Effector memory CD4-positive, alpha-beta T cell (primary cell): ENCODE measurements at places on chromosomes 13 and 19.

DNA sequence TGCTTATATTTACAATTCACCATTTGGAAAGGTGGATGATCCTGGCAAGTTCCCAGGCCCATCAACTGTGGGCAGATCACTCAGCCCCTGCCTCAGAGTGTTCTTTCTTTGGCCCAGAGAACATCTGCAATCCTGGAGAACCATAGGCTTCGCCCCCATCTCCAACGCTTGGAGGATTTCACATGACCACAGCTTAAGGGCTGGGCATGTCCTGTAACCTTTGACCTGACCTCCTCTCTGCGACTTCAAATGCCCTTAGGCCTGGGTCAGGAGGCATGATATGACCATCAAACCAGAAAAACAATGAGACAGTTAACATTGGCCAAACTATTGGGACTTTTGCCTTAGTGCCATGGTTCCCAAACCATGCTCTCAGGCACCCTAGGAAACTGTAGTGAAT is 7.2 kb upstream of the MBNL2 start:
- no peak overlapping the region for H3K27ac ChIP-seq
- H3K27me3 ChIP-seq, result no peaks in the 10 kb centered on the region
- H3K4me1 ChIP-seq, result peaks cover 24% of the 10 kb centered on the region

GRCh38 chr13:108993346-108993745 is 363.9 kb downstream of the MYO16 start:
- H3K4me3 ChIP-seq, result no peak overlapping the region
- no peaks in the 10 kb centered on the region for H3K36me3 ChIP-seq
- no peak for DNase-seq
- no peaks in the 10 kb centered on the region for H3K4me1 ChIP-seq
- H3K27me3 ChIP-seq, result no peaks in the 10 kb centered on the region

GRCh38 chr13:62040078-62040477 is 624.4 kb upstream of the PCDH20 start:
- H3K4me1 ChIP-seq, result no peaks in the 10 kb centered on the region
- no peak overlapping the region for H3K27ac ChIP-seq
- H3K4me3 ChIP-seq, result no peak overlapping the region
- no peak for DNase-seq
- no peaks in the 10 kb centered on the region for H3K36me3 ChIP-seq

- H3K4me1 ChIP-seq, result no peaks in the 10 kb centered on the region
- DNase-seq, result no peak
- no peak overlapping the region for H3K4me3 ChIP-seq
- no peaks in the 10 kb centered on the region for H3K36me3 ChIP-seq
- H3K27me3 ChIP-seq, result no peaks in the 10 kb centered on the region
- H3K27ac ChIP-seq, result no peak overlapping the region
These were observed 107.6 kb upstream of the RXFP2 start for GRCh38 chr13:31631746-31632145.

GRCh38 chr13:110445722-110446574 is 115.6 kb downstream of the RAB20 start:
- no peaks in the 10 kb centered on the region for H3K36me3 ChIP-seq
- H3K4me3 ChIP-seq, result no peak overlapping the region
- no peak overlapping the region for H3K27ac ChIP-seq
- no peaks in the 10 kb centered on the region for H3K4me1 ChIP-seq
- no peak for DNase-seq

DNA sequence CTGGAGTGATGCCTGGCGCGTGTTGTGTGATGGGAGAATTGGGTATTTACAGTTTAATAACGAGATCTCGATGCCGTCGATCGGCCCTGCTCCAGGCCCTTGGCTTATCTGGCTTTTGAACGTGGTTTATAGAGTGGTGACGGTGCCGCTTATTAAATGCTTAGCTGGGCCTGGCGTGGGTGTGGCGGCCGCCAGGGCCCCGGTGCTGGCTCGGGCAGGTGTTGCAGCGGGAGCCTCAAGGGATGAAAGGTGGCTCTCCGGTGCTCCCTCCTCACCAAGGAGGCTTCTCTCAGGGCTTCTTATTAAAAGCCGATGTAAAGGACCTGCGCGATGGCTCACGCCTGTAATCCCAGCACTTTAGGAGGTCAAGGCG is 173.8 kb downstream of the KDM4B start:
- no peaks in the 10 kb centered on the region for H3K27me3 ChIP-seq
- peaks cover 9% of the 10 kb centered on the region for H3K4me1 ChIP-seq
- no peak for DNase-seq

DNA sequence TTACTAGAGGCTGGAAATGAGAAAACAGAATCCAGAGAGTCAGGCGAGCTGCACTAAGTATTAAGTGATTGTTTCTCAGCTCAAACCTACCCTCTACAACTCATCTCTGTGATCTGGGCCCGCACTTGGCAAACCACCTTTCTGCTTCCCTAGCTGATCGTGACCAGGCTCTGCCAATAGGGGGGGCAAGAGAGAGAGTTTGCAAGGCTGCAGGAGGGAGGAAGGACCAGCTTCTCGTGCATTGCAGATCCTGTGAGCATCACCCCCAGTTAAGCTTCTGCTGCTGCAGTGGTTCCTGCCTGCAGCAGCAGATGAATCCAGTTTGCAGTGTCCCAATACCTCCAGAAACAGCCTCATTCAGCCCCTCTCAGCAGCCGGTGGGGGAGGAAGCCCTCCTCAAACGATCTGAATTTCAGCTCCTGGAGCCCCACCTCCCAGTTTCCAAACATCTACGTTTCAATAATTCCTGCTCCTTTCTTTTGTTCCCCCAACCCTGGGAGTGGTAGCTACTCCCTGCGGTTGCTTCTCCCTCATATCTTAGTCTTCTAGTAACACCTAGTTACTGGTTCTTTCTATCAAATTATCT is 20.0 kb downstream of the XRCC1 start:
- DNase-seq, result peak; percentile 64
- no peak overlapping the region for H3K27ac ChIP-seq
- no peaks in the 10 kb centered on the region for H3K27me3 ChIP-seq

- no peak for DNase-seq
- peak overlapping the region; percentile 75 for H3K27ac ChIP-seq
- no peaks in the 10 kb centered on the region for H3K36me3 ChIP-seq
- peaks cover 72% of the 10 kb centered on the region for H3K4me1 ChIP-seq
- H3K27me3 ChIP-seq, result no peaks in the 10 kb centered on the region
- peak overlapping the region; percentile 22 for H3K4me3 ChIP-seq
These were observed 5.1 kb upstream of the MKNK2 start for GRCh38 chr19:2055931-2056836.

GRCh38 chr13:90594681-90595080 is 752.8 kb upstream of the MIR17HG start:
- H3K36me3 ChIP-seq, result no peaks in the 10 kb centered on the region
- H3K27ac ChIP-seq, result no peak overlapping the region
- DNase-seq, result no peak
- H3K4me1 ChIP-seq, result no peaks in the 10 kb centered on the region
- H3K27me3 ChIP-seq, result no peaks in the 10 kb centered on the region
- H3K4me3 ChIP-seq, result no peak overlapping the region

- DNase-seq, result no peak
- no peaks in the 10 kb centered on the region for H3K27me3 ChIP-seq
- no peaks in the 10 kb centered on the region for H3K36me3 ChIP-seq
- no peak overlapping the region for H3K4me3 ChIP-seq
These were observed 108.3 kb downstream of the ABCC4 start for GRCh38 chr13:95192998-95193397.

GRCh38 chr13:35499676-35500075 is 23.2 kb upstream of the MAB21L1 start:
- no peak for DNase-seq
- H3K27ac ChIP-seq, result no peak overlapping the region
- no peaks in the 10 kb centered on the region for H3K4me1 ChIP-seq
- H3K4me3 ChIP-seq, result no peak overlapping the region
- no peaks in the 10 kb centered on the region for H3K36me3 ChIP-seq

- H3K4me3 ChIP-seq, result no peak overlapping the region
- no peak for DNase-seq
- no peaks in the 10 kb centered on the region for H3K36me3 ChIP-seq
- no peaks in the 10 kb centered on the region for H3K27me3 ChIP-seq
- no peak overlapping the region for H3K27ac ChIP-seq
These were observed 947.9 kb downstream of the PCDH17 start for GRCh38 chr13:58579468-58579867.

- peaks cover 9% of the 10 kb centered on the region for H3K4me1 ChIP-seq
- peak within 1 kb of the TSS; percentile 43 for H3K27ac ChIP-seq
- DNase-seq, result peak; percentile 76
- H3K36me3 ChIP-seq, result no peaks in the 10 kb centered on the region
- H3K4me3 ChIP-seq, result peak within 1 kb of the TSS; percentile 40
- no peaks in the 10 kb centered on the region for H3K27me3 ChIP-seq
These were observed at the start of gene DHDH for GRCh38 chr19:48933382-48933932. TSS of gene DHDH (plus strand) at chr19:48933699. CDS start at chr19:48933722, 23 bp downstream.

GRCh38 chr13:113041896-113042295 is 63.7 kb upstream of the F7 start:
- no peak for DNase-seq
- no peak overlapping the region for H3K4me3 ChIP-seq
- H3K27me3 ChIP-seq, result no peaks in the 10 kb centered on the region
- no peak overlapping the region for H3K27ac ChIP-seq

- no peaks in the 10 kb centered on the region for H3K27me3 ChIP-seq
- no peaks in the 10 kb centered on the region for H3K4me1 ChIP-seq
- DNase-seq, result peak; percentile 18
- no peak overlapping the region for H3K27ac ChIP-seq
These were observed 37.6 kb downstream of the SOX21 start for GRCh38 chr13:94674609-94675348.

DNA sequence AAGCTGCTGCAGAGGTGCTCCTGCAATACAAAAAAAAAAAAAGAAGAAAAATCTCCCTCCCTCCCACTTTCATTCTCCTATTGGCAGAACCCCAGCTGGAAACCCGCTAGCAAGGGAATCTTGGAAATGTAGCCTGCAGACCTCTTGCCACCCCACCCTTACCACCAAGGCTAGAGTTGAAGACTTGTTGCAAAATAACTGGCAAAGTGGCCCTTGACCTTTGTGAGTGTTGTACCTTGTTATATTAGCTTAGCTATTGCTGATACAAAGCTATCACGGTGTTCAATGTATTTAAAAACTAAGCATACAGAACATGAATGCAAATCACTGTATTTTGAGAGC is 57.5 kb upstream of the KCTD4 start:
- H3K27me3 ChIP-seq, result no peaks in the 10 kb centered on the region
- no peak overlapping the region for H3K27ac ChIP-seq
- peaks cover 6% of the 10 kb centered on the region for H3K36me3 ChIP-seq

GRCh38 chr13:67048084-67048820 is 181.9 kb downstream of the PCDH9 start:
- H3K4me1 ChIP-seq, result no peaks in the 10 kb centered on the region
- H3K27ac ChIP-seq, result no peak overlapping the region
- H3K36me3 ChIP-seq, result no peaks in the 10 kb centered on the region
- no peak for DNase-seq

DNA sequence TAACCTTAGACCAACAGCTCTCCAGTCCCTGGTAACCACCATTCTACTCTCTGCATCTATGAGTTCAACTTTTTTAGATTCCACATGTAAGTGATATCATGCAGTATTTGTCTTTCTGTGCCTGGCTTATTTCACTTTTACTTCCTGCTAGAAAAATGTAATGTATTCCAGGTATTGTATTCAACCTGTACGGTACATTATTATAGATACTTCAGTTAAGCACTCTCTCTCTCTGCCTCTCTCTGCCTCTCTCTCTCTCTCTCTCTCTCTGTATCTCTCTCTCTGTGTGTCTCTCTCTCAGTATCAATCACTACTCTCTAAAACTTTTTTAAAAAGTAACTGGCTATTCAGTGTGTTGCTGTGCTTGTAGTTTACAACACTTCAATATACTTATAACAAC is 8.4 kb downstream of the DACH1 start:
- H3K27ac ChIP-seq, result no peak overlapping the region
- H3K4me3 ChIP-seq, result no peak overlapping the region

DNA sequence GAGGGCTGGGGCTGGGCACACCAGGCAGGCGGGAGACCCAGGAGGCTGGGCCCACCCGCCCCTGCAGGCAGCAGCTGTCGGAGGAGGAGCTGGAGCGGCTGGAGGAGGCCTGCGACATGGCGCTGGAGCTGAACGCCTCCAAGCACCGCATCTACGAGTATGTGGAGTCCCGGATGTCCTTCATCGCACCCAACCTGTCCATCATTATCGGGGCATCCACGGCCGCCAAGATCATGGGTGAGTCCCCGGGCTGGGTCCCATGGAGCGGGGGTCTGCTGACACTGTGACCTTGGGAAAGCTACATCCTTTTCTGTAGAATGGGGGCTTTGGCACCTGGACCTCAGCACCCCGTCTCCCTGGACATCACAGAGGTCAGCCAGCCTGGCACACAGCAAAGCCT is 8.1 kb downstream of the PRPF31 start:
- H3K27ac ChIP-seq, result no peak overlapping the region
- no peak overlapping the region for H3K4me3 ChIP-seq
- no peaks in the 10 kb centered on the region for H3K27me3 ChIP-seq
- H3K36me3 ChIP-seq, result peaks cover 82% of the 10 kb centered on the region
- no peaks in the 10 kb centered on the region for H3K4me1 ChIP-seq

DNA sequence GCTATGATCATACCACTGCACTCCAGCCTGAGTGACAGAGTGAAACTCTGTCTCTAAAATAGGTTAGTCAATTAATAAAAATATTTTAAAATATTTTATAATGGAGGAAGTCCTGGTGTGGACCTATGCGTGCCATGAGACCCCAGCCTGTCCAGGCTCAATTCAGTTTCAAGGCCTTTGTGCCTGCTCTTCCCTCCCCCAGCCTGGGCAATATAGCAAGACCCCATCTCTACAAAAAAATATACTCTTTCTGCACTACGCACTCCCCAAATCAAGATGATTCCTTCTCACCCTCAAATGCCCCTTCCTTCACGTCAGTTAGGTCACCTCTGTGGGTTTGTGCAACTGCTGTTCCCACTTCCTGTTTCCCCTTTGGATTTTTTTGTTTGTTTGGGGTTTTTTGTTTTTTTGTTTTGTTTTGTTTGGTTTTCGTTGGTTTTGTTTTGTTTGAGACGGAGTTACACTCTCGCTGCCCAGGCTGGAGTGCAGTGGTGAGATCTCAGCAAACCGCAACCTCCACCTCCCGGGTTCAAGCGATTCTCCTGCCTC is 1.4 kb upstream of the HSH2D start:
- H3K4me3 ChIP-seq, result no peak overlapping the region
- H3K36me3 ChIP-seq, result no peaks in the 10 kb centered on the region

- H3K4me3 ChIP-seq, result no peak overlapping the region
- no peaks in the 10 kb centered on the region for H3K4me1 ChIP-seq
- no peaks in the 10 kb centered on the region for H3K27me3 ChIP-seq
- H3K36me3 ChIP-seq, result no peaks in the 10 kb centered on the region
These were observed 141.7 kb upstream of the SERP2 start for GRCh38 chr13:44231786-44232516.

DNA sequence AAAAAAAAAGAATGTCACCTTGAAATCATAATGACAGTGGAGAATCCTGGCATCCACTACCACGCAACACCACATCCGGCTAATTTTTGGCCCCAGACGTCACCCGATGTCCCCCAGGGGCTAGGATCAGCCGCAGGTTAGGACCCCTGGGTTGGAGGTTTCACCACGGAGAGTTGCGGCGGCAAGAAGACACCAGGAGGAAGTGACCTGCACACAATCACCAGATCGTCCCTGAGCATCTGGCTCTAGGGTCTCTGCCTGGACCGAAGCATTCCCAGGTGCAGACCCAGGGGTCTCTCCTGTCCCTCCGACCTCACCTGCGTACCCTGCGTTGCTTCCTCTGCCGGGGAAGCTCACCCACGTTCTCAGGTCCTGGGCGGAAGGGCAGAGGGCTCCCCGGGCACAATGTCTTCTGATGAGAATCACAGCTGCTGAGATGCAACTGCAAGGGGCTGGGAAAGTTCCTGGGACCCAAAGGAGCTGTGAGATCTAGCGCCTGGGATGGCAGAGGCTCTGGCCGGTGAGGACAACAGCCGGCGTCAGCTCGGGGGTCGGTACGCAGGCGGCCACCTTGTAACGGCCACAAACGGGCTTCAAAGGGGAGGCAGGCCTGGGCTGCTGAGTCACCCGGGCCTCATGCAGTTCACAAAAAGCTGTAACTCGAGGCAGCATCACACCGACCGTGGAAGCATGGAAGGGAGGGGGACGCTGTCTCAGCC is 111.2 kb downstream of the GADD45B start:
- no peak for DNase-seq
- H3K4me3 ChIP-seq, result no peak overlapping the region
- no peak overlapping the region for H3K27ac ChIP-seq
- no peaks in the 10 kb centered on the region for H3K27me3 ChIP-seq
- H3K4me1 ChIP-seq, result no peaks in the 10 kb centered on the region
- H3K36me3 ChIP-seq, result no peaks in the 10 kb centered on the region
